ENCODE measurements at places on chromosomes 4 and X.

- no peak for DNase-seq
These were observed 255.4 kb downstream of the NKX6-1 start for GRCh38 chr4:84243685-84244084.

DNA sequence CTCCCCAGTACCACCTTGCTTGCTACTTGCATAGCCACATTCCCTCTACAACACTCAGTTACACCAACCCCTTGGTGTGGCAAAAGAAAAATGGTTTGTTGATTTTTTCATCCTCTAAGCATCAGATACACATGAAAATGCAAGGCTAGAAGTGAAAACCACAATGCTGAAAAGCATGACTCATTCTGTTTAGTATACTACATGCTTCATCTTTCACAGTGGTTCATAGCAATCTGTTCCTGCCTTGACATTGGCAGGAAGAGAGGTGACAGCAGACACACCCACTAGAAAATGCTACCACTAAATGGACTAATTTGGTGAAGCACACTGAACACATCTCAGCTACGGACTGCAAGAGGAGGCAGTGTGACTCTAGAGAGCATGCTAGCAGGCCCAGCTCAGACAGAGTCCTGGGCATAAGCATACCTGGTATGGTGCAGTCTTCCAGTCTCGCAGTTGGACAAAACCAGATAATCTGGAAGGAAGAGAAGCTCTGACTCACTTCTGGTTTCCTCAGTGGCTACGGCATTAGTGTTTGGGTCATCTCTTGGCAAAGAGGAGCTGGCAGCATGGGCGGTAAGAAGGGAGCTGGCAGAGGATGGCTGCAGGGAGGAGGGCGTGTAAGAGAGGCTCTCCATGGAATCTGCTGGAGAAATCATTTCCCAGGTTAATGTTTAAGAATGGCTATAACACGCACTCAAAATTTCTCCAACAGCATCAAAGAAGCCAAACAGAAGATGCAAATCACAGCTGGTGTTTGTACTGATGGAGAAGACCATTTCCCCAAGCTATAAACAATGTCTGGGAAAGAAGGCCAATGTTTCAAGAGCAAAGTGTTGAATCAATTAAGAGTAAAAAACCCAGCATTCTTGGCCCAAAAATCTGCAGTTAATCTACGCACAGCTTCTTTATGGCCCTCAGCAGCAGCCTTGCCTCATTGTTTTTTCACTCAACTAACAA is 37.8 kb downstream of the GAB3 start:
- peak; percentile 62 for DNase-seq

DNA sequence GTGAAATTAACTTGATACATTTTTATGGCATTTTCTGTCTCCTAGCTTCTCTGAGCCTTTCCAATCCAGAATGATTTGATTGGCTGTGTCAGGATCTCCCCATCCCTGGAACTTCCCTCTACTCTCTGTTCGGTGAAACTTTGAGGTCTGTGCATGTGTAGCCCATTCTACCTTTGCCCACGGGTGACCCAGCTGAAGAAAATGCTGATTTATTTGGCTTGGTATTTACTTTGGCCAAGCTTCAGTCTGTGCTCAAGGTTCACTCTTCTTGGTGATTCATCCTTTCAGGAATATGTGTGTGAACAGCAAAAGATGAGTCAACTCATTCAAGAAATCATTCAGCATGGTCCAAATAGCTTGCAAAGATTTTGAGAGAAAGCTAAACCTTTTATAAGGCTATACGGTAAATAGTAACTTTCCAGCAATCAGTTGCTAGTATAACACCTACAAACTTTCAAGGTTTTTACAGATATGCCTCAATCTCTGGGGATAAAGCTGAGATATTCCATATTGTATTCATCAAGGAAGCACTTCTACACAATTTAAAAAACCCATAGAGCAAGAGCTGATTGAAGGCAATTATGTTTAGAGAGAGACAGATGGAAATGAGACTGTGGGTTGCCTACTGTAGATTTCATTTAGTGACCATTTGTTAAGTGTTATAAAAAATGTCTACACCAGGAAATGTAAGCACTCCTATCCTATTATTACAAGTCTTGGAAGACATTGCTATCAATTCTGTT is 233.9 kb upstream of the CXXC4 start:
- DNase-seq = peak; percentile 47

DNA sequence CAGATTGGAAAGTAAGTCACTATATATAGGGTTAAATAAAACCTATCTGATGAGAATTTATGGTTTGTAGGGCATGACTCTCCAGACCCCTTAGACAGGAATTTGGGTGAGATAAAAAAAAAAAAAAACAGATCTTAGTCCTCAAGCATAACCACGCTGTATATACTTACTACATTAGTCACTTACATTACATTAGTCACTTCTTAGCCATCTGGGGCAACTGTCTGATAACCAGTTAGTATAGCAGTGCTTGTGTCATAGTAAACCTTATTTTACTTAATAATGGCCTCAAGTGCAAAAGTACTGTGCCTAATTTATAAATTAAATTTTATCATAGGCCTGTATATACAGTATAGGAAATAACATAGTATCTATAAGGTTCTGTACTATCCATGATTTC is 60.2 kb upstream of the RPS6KA6 start:
- peak; percentile 81 for DNase-seq

DNA sequence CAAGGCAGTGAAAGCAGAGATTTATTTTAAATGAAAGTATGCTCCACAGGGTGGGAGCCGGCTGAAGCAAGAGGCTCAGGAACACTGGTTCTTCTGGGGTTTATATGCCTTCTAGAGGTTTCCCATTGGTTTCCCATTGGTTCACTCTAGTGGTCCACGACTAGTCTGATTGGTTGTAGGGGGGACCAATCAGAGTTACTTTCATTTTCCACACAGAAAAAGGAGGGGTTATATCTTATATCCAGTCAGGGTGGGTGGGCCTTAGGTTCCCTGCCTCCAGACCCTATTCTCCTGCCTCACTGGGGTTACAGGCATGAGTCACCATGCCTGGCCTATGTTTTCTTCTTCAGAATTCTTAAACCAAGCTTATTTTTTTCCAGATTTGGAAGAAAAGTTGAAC is 101.6 kb downstream of the KLHL8 start:
- peak; percentile 83 for DNase-seq

DNA sequence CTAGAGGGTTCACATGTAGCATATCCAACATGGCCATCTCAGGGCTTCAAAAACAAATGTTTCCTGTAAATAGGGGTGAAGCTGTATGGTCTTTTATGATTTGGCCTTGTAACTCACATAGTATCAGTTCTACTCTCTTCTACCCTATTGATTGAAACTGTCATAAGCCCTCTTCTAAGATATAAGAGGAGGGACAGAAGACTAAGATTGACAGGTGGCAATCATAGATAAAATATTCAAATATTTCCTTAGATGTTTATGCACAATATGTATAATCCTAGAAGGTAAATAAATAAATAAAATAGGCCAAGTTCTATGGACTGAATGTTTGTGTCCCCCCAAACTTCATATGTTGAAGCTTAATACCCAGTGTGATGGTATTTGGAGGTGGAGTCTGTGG is 6.9 kb upstream of the BEX3 start:
- DNase-seq = no peak

- DNase-seq = no peak
These were observed 179.5 kb upstream of the TBL1X start for GRCh38 chrX:9285342-9285771.

- DNase-seq = no peak
These were observed 289.2 kb downstream of the NR3C2 start for GRCh38 chr4:148152868-148153625.

DNA sequence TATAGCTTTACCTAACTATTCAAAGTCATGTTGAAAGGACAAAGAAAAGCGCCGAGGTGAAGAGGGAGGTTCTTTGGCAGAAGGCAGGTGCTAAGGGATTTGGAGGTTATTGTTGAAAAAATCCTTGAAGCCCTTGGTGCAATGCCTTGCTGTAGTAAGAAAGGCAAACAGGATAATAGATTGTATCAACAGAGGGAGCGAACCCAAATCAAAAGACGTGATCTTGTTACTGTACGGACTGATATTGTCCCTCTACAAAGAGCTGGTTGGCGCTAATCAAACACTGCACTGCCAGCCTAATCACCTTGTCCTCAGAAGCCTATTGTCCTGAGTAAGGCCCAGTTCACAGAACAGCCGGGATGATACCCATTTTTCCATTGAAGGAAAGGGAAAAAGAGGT is 182.9 kb downstream of the ZIC3 start:
- no peak for DNase-seq

All from fibroblast of skin of back (primary cell).